Adrenal gland (tissue), 19 donors: ENCODE measurements at places on chromosomes 16 and 17. TPM values are rescaled to one million over a fixed set of nuclear protein-coding genes. Genes with fewer than 3 reads are reported as not detected.

HOXB4 gene
- 2.9 TPM for total RNA-seq

RND2 gene
- total RNA-seq, result 2.2 TPM

TSPAN10 gene
- 1.1 TPM for total RNA-seq

PNMT gene
- 1.2 TPM for total RNA-seq

NUP93 gene
- total RNA-seq, result 29.3 TPM

CACNA1G gene
- 0.26 TPM for total RNA-seq

KRT31 gene
- total RNA-seq, result not detected

- no peaks in the 10 kb centered on the region for H3K27me3 ChIP-seq
- H3K4me3 ChIP-seq, result no peak overlapping the region
- H3K36me3 ChIP-seq, result no peaks in the 10 kb centered on the region
Observed at GRCh38 chr16:7137560-7138330, 194.9 kb upstream of the RBFOX1 start.

DNA sequence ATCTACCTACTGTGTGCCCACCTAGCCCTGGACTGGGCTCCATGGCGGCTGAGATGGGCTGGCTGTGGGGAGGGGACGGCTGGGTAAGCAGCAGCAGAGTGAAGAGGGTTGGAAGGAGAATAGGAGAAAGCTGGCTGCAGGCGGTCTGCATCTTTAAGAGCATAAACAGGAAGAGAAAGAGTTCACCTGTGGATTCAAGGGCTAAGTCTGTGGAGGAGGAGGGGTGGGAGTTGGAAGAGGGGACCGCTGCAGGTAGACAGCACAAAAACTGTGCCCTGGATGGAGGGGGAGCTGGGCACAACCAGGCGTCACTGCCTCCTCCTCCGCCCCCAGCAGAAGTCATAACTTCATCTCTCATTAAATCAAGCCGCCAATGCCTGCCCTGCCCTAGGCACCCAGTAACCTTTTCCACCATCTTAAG, 677 bp downstream of the SLC13A2 start:
- no peaks in the 10 kb centered on the region for H3K36me3 ChIP-seq
- no peak for DNase-seq
- H3K4me1 ChIP-seq, result no peaks in the 10 kb centered on the region
- H3K27me3 ChIP-seq, result no peaks in the 10 kb centered on the region
- no peak overlapping the region for H3K27ac ChIP-seq

DNA sequence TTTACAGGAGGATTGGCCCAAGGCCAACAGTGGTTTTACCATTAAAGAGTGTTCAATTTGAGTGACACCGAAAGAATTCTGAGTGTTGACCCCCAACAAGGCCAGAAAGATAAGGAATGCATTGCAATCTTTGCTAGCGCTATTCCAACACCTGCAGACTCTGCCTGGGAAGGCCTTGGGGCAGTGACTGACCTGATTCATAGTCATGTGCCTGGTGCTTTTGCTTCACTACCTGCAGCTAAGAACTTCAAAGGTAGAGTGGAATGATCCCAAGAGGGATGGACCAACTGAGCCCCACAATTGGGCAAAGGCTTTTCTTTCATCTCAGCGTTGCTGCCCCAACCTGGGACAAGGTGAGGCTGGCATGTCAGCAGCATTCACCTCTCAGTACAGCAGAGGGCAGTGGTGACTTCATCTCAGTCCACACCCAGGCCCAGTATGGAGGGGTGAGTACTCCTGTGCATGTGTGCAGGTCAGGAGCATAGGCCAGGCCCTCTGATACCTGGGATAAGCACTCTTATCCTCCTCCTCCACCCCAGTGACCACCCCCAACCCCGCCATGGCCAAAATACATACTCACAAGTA, 149.6 kb upstream of the GNAO1 start:
- no peaks in the 10 kb centered on the region for H3K36me3 ChIP-seq
- no peaks in the 10 kb centered on the region for H3K4me1 ChIP-seq
- H3K27ac ChIP-seq, result no peak overlapping the region

GRCh38 chr17:69539274-69539673, 124.8 kb downstream of the MAP2K6 start:
- no peak overlapping the region for H3K4me3 ChIP-seq
- no peak overlapping the region for H3K27ac ChIP-seq
- H3K36me3 ChIP-seq, result no peaks in the 10 kb centered on the region

DNA sequence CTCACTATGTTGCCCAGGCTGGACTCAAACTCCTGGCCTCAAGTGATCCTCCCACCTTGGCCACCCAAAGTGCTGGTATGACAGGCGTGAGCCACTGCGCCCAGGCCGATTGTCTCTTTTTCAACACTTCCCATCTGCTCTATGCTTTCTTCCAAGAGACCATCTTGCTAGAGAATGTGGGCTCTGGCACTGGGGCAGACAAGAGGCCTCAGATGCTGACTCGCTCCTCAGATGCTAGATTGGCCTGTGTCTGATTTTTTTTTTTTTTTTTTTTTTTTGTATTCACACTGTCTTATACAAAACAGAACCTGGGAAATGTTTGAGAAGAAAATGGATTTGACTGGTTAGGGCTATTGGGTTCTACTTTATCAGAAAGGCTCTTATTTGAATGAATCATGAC, 58.2 kb downstream of the CYB5D2 start:
- no peaks in the 10 kb centered on the region for H3K27me3 ChIP-seq
- DNase-seq, result no peak
- no peak overlapping the region for H3K27ac ChIP-seq
- H3K36me3 ChIP-seq, result peaks cover 29% of the 10 kb centered on the region
- no peak overlapping the region for H3K4me3 ChIP-seq
- peaks cover 12% of the 10 kb centered on the region for H3K4me1 ChIP-seq

DNA sequence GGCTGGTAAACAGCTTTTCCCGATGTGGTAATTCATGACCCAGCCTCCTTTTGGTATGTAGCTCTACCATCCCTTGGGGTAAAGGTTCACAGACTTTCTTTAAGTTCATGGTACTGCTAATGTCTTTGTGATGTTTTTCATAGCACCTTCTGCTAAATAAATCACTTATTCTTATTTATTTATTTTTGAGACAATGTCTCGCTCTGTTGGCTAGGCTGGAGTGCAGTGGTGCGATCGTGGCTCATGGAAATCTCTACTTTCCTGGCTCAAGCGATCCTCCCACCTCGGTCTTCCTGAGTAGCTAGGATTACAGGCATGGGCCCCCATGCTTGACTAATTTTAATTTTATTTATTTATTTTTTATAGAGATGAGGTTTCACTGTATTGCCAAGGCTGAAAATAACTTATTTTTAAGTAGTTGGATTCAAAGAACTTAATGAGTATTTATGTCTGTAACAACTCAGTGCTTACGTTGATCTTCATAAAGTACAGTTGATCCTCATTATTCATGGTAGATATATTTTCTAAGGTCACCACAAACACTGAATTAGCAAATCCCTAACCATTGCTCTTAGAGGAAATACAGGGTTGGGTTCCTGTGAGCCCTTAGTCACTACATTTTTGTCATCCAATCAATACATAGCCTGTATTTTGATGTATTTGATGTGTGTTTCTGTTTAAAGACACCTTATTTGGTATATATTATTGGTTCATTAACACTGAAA, 97.1 kb downstream of the SHISA9 start:
- H3K36me3 ChIP-seq, result no peaks in the 10 kb centered on the region
- H3K4me3 ChIP-seq, result no peak overlapping the region
- no peak overlapping the region for H3K27ac ChIP-seq
- DNase-seq, result no peak
- no peaks in the 10 kb centered on the region for H3K4me1 ChIP-seq

DNA sequence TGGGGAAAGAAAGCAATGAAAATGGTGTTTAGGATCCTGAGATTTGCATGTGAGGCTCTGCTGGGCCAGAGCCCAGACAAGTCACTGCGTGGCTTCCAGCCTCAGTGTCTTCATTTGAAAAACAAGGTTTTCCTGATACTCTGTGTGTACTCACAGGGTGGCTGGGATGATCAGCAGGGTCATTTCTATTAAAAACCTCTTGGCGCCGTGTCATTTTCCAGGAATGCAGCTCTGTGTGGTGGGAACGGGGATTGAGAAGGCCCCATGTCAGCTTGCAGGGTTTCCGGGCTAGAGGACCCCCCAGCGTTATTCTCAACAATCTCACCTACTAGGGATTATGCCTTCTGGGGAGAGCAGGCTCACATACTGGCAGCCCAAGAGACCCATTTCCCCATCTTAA, 73.5 kb downstream of the FOXL1 start:
- H3K27ac ChIP-seq, result no peak overlapping the region
- no peak overlapping the region for H3K4me3 ChIP-seq
- no peaks in the 10 kb centered on the region for H3K27me3 ChIP-seq
- DNase-seq, result no peak

DNA sequence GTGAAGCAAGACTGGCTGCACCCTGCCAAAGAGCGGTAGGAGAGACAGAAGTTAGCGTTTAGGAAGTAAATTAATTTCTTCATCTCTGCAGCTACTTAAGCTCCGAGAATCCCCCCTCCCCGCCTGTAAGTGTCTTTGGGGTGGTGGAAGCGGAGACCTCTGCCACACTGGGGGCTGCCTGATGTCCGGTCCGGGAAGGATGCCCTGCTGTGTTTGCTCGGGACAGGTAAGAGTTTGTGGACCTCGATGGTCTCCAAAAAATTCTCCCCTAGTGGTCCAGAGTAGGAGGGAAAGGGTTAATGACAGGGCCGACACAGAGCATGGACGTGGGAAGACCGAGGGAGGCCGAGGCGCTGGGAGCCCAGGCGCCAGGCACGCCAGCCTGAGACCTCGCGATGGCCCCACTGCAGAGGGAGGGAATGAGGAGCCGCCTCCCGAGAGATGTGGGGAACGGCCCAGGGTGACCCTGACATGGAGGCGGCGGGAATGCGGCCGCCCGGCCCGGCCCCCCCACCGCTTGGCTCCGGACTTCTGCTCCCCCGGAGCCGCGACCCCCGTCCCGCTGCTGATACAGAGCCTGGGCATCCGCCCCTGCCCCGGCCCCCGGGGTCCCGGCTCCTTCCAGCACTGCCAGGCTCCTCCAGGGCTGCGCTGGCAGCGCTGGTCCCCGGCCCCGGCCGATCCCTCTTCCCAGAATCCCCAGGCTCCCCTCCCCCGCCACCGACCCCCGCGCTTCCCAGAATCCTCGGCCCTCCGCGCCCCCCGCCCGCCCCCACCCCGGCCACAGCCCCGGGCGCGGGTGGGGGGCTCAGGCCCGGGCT, 680 bp downstream of the ZNF629 start:
- peaks cover 15% of the 10 kb centered on the region for H3K4me1 ChIP-seq
- DNase-seq, result peak; percentile 76
- no peaks in the 10 kb centered on the region for H3K27me3 ChIP-seq
- peak overlapping the region; percentile 99 for H3K4me3 ChIP-seq

GRCh38 chr16:53309457-53309856, 124.8 kb upstream of the RBL2 start:
- H3K27ac ChIP-seq, result no peak overlapping the region
- H3K27me3 ChIP-seq, result no peaks in the 10 kb centered on the region
- no peaks in the 10 kb centered on the region for H3K4me1 ChIP-seq
- DNase-seq, result no peak
- peaks cover 74% of the 10 kb centered on the region for H3K36me3 ChIP-seq
- H3K4me3 ChIP-seq, result no peak overlapping the region

- no peaks in the 10 kb centered on the region for H3K36me3 ChIP-seq
- no peaks in the 10 kb centered on the region for H3K27me3 ChIP-seq
- H3K27ac ChIP-seq, result no peak overlapping the region
Observed at GRCh38 chr16:70437017-70437581, 1.8 kb downstream of the ST3GAL2 start.

GRCh38 chr17:3039736-3040135, 23.7 kb downstream of the OR1D5 start:
- H3K4me1 ChIP-seq, result no peaks in the 10 kb centered on the region
- H3K36me3 ChIP-seq, result no peaks in the 10 kb centered on the region
- DNase-seq, result no peak
- no peaks in the 10 kb centered on the region for H3K27me3 ChIP-seq

DNA sequence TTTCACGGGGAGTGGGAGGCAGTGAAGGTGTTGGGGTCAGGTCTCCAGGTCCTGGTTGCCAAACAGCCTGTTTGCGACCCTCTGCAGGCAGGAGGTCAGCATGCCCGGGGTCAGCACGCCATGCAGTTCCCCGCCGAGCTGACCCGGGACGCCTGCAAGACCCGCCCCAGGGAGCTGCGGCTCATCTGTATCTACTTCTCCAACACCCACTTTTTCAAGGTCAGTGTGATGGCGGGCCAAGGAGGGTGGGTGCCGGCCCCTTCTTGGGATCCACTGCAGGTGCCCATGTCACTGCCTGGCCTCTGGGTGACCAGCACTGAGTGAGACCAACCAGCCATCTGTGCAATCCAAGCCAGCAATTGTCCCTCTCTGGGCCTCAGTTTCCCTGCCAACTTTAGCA, 21.3 kb downstream of the ADGRG5 start:
- H3K4me1 ChIP-seq, result no peaks in the 10 kb centered on the region
- no peak for DNase-seq
- no peak overlapping the region for H3K27ac ChIP-seq

DNA sequence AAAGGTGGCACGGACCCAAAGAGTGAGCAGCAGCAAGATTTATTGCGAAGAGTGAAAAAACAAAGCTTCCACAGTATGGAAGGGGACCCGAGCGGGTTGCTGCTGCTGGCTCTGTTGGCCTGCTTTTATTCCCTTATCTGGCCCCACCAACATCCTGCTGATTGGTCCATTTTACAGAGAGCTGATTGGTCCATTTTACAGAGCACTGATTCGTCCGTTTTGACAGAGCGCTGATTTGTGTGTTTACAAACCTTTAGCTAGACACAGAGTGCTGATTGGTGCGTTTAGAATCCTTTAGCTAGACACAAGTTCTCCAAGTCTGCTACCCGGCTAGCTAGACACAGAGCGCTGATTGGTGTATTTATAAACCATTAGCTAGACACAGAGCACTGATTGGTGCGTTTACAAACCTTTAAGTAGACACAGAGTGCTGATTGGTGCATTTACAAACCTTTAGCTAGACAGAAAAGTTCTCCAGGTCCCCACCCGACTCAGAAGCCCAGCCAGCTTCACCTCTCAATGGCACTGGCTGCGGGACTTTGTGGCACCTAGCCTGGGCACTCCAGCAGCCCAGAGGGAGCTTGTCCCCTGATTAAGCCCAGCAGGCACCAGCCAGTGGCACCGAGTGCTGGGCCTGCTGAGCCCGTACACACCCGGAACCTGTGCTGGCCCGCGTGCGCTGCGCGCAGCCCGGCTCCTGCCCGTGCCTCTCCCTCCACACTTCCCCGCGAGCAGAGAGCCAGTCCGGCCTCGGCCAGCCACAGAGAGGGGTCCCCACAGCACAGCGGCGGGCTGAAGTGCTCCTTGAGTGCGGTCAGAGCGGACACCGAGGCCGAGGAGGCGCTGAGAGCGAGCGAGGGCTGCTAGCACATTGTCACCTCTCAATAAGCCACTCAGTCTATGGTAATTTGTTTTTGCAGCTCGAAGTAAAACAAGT, 15.1 kb downstream of the IGSF6 start:
- DNase-seq, result no peak
- no peaks in the 10 kb centered on the region for H3K27me3 ChIP-seq
- H3K36me3 ChIP-seq, result no peaks in the 10 kb centered on the region
- peaks cover 45% of the 10 kb centered on the region for H3K4me1 ChIP-seq
- H3K27ac ChIP-seq, result no peak overlapping the region
- no peak overlapping the region for H3K4me3 ChIP-seq
